Activated CD4-positive, alpha-beta memory T cell treated with anti-CD3 and anti-CD28 coated beads for 36 hours (primary cell): ENCODE measurements at places on chromosomes 1 and 21.
A peak's percentile ranks its signal among the peaks of the same experiment; 100 is the strongest.

DNA sequence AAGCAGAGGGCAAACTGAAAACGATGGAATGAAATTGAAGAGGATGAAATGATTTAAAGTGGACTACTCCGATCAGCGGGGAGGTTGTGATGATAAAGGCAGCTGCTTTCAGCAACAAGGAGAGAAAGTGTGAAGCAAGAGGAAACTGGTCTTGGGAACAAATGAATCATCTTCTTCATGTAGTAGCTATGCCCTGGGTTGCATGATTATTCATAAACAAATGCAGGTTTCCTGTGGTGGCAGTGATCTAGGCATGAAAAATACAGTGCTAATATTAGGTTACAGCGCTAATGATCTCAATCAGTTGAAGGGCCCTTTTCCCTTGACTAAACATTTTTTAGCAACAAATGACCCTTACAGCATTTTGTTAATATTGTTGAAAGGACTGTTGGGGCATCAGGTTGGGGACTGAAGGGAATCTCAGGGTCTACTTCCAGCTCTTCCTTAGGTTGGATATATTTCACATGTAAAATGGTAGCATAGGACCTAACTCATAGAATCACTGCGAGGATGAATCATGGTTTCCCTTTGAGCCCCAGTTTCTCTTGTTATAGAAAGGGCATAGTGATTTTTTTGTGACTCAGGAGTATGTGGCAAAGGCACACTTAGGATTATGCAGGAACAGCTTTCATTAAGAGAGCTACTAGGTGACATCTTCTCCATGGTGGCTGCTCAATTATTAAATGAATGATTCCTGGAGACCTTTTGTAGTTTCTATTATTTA, 1.9 kb upstream of the ZFYVE9 start:
- H3K4me1 ChIP-seq, result peaks cover 37% of the 10 kb centered on the region
- DNase-seq, result peak; percentile 48
- H3K4me3 ChIP-seq, result peak overlapping the region; percentile 54
- peaks cover 3% of the 10 kb centered on the region for H3K27me3 ChIP-seq
- no peaks in the 10 kb centered on the region for H3K36me3 ChIP-seq

GRCh38 chr1:41377397-41377796, 16.2 kb downstream of the FOXO6 start:
- H3K4me3 ChIP-seq, result no peak overlapping the region
- no peaks in the 10 kb centered on the region for H3K4me1 ChIP-seq
- DNase-seq, result no peak
- H3K27ac ChIP-seq, result no peak overlapping the region

DNA sequence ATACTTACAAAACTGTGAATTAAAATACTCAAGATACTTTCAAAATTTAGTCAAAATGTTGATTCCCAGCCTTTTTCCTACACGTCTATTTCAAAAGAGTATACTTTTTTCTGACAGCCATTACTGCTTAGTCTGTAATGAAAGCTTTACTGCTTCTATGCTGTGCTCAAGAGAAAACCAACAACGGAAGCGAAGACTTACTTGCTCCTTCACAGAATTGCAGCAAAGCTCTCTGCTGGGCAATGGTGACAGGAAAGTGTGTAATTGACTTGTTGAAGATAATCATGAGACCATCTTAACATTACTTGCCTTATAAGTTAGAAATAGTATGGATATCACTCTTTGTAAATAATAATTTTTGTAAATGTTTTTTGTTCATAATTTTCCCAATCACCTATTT, 1.7 kb upstream of the DYNLT5 start:
- no peaks in the 10 kb centered on the region for H3K36me3 ChIP-seq
- DNase-seq, result no peak
- H3K4me1 ChIP-seq, result peaks cover 9% of the 10 kb centered on the region

DNA sequence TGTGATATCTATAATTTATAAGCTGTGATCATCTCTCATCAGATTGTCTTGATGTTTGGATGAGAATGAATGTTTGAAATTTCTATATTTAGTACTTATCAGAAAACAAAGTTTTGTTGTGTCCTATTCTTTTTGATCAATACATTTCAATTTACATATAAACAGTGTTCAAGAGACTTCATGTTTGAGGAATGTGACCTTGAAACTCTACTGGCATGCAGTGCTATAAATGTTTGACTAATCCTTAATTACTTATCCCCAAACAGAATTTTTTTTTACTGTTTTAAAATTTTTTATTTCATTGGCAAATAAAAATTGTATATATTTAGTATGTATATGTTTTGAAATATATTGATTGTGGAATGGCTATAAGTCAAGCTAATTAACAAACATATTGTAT, 1.5 kb upstream of the PRKAA2 start:
- no peaks in the 10 kb centered on the region for H3K36me3 ChIP-seq
- H3K27me3 ChIP-seq, result peaks cover 29% of the 10 kb centered on the region
- peaks cover 9% of the 10 kb centered on the region for H3K4me1 ChIP-seq
- H3K27ac ChIP-seq, result no peak overlapping the region
